ENCODE measurements at places on chromosomes 6 and 20.

DNA sequence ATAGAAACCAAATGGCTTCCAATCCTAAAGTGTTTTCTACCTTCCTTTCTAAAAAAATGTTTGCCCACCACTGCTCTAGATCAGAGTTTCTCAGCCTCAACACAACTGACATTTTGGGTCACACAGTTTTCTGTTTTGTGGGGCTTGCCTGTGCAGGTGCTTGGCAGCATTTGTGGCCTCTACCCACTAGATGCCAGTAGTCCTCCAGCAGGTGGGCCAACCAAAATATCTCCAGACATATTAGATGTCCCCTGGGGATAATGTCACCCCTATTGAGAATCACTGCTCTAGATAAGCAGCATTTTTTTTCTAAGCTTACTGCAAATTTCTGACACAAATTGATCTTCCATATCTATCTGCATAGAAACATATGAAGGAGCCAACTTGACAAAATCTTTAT, 26.3 kb upstream of the EPM2A start:
- DNase-seq = no peak

DNA sequence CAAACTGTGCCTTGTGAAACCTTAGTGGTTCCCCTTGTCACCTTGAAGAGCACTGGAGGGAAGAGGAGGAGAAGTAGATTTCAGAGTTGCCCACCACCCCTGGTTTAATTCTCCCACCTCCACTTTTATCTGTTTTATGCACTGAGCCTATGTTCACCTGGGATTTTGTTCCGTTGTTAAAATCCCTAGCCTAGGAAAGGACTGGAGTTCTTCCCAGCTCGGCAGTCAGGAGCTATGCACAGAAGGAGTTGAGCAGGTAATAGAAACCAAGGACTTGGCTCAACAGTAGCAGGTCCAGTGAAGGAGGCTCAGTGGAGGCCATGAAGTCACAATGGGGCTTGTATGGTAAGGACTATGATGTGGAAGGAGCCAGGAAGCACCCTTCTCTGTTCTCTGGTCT, 290.3 kb upstream of the PRND start:
- no peak for DNase-seq

DNA sequence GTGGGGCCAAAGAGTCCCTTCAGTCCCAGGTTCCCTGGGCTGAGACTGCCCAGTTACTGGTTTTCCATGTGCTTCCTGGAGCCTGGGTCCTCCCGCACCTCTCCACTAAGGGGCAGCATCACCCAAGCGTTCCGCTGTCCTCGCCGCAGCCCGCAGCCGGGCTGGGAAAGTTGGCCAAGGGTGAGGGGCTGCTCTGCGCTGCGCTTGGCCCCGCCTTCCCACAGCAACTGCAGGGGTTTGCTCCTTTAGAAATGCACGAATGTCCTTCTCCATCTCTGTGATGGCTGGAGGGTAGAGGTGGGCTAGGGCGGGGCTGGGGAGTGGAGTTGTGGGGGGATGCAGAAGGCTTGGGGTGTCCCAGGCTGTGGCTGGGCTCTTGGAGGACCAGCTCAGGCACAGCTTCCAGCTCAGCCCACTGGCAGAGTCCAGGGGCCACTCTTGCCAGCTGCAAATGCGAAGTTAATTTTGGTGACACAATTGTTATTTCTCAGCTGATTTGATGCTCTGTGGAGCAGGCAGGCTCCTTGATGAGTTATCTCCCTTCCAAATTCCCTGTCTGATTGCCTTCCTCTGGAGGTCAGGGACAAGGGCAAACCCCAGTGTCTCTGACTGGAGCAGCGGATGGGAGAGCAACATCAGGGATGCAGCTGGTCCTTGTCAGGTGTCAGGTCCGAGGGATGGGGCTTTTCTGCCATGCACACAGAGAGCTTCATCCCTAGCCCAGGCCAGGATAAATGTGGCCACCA, 63.2 kb downstream of the NOL4L start:
- no peak for DNase-seq

GRCh38 chr20:10297223-10297622, 78.6 kb downstream of the SNAP25 start:
- no peak for DNase-seq

GRCh38 chr6:71466362-71466761, 177.8 kb downstream of the OGFRL1 start:
- DNase-seq = no peak
